Upper lobe of right lung (tissue), 1 donor: ENCODE measurements at places on chromosomes 16 and 17. TPM values are rescaled to one million over a fixed set of nuclear protein-coding genes. Genes with fewer than 3 reads are reported as not detected.

- DNase-seq = no peak
- H3K27ac ChIP-seq = no peak overlapping the region
- no peak overlapping the region for H3K4me3 ChIP-seq
Observed at GRCh38 chr16:85909932-85910853, 11.2 kb downstream of the IRF8 start.

GRCh38 chr16:50837324-50837723 is 95.4 kb downstream of the CYLD start:
- no peak overlapping the region for H3K4me3 ChIP-seq
- no peak overlapping the region for H3K27ac ChIP-seq
- no peaks in the 10 kb centered on the region for H3K36me3 ChIP-seq
- peaks cover 3% of the 10 kb centered on the region for H3K4me1 ChIP-seq
- H3K27me3 ChIP-seq = peaks cover 8% of the 10 kb centered on the region
- DNase-seq = no peak

GRCh38 chr16:10738231-10739077 is 5.2 kb upstream of the NUBP1 start:
- peaks cover 22% of the 10 kb centered on the region for H3K4me1 ChIP-seq
- no peak for DNase-seq
- H3K27ac ChIP-seq = peak overlapping the region; percentile 44
- H3K4me3 ChIP-seq = no peak overlapping the region

GRCh38 chr16:14486520-14487303 is 143.3 kb downstream of the PARN start:
- peak overlapping the region; percentile 4 for H3K27ac ChIP-seq
- DNase-seq = no peak
- peaks cover 23% of the 10 kb centered on the region for H3K4me1 ChIP-seq

- H3K4me1 ChIP-seq = no peaks in the 10 kb centered on the region
- no peak for DNase-seq
- no peaks in the 10 kb centered on the region for H3K36me3 ChIP-seq
- no peak overlapping the region for H3K27ac ChIP-seq
Observed at GRCh38 chr17:29051194-29051593, 8.3 kb downstream of the PIPOX start.

DNA sequence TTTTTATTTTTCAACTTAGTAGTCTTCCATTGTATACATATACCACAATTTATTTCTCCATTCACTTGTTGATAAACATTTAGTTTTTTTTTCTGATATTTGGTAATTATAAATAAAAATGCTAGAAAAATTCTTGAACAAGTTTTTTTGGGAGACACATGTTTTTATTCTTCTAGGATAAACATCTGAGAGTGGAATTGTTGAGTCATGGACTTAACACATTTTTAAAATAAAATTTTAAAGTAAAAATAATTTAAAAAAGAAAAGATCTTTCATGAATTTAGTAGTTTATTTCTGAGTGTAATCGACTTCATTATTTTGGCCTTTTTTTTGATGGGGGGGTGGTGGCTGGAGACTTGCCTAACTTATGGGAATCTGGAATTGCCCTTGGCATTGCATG is 391.1 kb downstream of the KCNJ2 start:
- no peak overlapping the region for H3K4me3 ChIP-seq
- no peak overlapping the region for H3K27ac ChIP-seq
- DNase-seq = no peak
- H3K36me3 ChIP-seq = no peaks in the 10 kb centered on the region

DNA sequence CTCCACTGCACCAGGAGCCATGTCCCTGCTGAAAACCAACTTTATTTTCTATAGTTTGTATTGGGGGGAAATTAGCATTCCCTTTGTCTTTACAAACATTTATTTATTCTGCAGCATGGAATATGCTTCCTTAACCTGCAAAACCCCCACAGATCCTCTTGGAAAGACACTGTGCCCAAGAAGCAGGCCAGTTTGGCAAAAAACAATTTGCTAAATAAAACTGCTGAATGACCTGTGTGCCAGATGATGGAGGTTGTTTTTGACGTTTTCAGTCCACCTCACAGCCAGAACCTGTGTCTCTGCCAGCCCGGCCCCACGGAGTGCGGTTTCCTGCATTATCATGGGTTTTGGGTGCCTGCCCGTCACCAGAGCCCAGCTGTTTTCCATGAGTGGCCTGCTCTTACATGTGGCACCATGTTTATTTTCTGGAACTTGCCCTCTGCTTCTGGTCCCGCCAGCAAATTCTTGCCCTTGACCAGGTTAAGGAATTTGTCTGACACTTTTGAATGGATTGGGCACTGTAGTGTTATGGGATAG is 26.4 kb downstream of the ORC6 start:
- H3K4me1 ChIP-seq = no peaks in the 10 kb centered on the region
- H3K36me3 ChIP-seq = no peaks in the 10 kb centered on the region
- no peak for DNase-seq
- H3K27me3 ChIP-seq = no peaks in the 10 kb centered on the region
- H3K4me3 ChIP-seq = no peak overlapping the region
- no peak overlapping the region for H3K27ac ChIP-seq

GRCh38 chr16:2826591-2827373 is 3.3 kb upstream of the ZG16B start:
- peak; percentile 60 for DNase-seq
- H3K4me1 ChIP-seq = peaks cover 6% of the 10 kb centered on the region
- H3K27me3 ChIP-seq = no peaks in the 10 kb centered on the region
- H3K4me3 ChIP-seq = no peak overlapping the region
- H3K27ac ChIP-seq = no peak overlapping the region
- H3K36me3 ChIP-seq = no peaks in the 10 kb centered on the region

GRCh38 chr17:57852092-57852954 is 2.5 kb upstream of the MRPS23 start:
- H3K27ac ChIP-seq = peak overlapping the region; percentile 72
- no peak for DNase-seq
- no peak overlapping the region for H3K4me3 ChIP-seq
- no peaks in the 10 kb centered on the region for H3K27me3 ChIP-seq
- no peaks in the 10 kb centered on the region for H3K36me3 ChIP-seq

- no peaks in the 10 kb centered on the region for H3K4me1 ChIP-seq
- DNase-seq = no peak
- no peak overlapping the region for H3K4me3 ChIP-seq
- no peaks in the 10 kb centered on the region for H3K27me3 ChIP-seq
Observed at GRCh38 chr16:85037050-85037410, 9.4 kb downstream of the KIAA0513 start.

DNA sequence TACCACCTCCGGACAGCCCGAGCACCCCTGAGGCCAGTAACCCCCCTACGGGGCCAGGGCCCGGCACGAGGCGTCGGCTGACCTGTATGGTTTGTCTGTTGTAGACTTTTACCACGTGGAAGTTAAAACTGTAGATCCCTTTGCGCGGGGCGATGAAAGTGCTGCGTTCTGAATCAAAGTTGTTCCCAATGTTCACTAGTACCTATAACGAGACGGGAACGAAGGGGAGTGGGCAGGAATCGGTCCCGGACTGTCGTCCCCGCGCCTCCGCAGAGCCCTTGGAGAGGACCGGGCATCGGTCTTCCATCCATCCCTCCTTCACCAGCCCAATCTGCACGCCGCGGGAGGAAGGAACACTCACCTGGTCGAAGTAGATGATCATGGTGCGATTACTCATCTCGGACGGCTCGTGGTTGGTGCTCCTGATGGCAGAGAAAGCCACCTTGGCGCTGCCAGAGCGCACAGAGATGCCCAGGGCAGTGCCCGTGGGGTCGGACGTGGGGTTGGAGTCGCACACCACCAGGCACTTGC is 732 bp downstream of the CBLN1 start:
- peaks cover 6% of the 10 kb centered on the region for H3K4me1 ChIP-seq
- no peaks in the 10 kb centered on the region for H3K36me3 ChIP-seq
- no peak overlapping the region for H3K4me3 ChIP-seq
- H3K27me3 ChIP-seq = peaks cover 93% of the 10 kb centered on the region
- no peak for DNase-seq
- H3K27ac ChIP-seq = no peak overlapping the region

DNA sequence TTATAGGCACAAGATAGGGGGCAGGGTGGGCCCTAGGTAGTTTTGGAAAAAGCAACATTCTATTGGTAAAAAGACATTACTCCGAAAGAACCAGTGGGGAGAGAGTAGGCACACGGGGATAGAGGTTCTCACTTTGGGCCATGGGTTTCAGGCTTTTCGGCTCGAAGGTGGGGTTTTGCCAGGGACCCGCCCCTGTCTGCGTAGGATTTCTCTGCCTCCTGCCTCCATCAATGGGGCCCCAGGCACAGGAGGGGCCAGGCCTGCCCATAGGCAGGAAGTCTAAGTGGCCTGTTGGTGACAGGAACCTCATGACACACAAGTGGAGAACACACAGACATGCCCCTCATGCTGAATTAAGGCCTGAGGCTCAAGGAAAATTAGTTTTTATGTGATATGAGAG is 57.5 kb downstream of the RNF213 start:
- no peaks in the 10 kb centered on the region for H3K27me3 ChIP-seq
- no peaks in the 10 kb centered on the region for H3K4me1 ChIP-seq
- DNase-seq = peak; percentile 20
- peaks cover 74% of the 10 kb centered on the region for H3K36me3 ChIP-seq
- no peak overlapping the region for H3K4me3 ChIP-seq

DNA sequence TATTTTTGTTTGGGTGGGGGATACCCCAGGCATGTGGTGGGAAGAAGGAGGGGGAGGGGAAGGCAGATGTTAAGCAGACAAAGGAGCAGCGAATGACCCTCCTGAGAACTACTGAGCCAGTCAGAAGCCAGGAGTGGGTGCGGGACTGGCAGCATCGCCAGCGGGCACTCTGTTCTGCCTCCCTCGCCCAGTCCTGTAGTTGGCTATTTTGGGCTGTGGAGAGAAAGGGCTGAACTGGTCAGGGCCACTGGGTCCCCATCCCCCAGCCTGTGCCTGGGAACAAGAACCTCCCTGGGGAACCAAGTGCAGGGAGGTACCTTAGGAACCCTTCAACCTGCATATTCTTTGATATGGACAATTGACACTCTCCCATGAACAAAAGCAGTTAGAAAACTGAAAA is 6.4 kb downstream of the LRRC3C start:
- no peak overlapping the region for H3K27ac ChIP-seq
- H3K4me1 ChIP-seq = peaks cover 11% of the 10 kb centered on the region
- no peaks in the 10 kb centered on the region for H3K36me3 ChIP-seq

DNA sequence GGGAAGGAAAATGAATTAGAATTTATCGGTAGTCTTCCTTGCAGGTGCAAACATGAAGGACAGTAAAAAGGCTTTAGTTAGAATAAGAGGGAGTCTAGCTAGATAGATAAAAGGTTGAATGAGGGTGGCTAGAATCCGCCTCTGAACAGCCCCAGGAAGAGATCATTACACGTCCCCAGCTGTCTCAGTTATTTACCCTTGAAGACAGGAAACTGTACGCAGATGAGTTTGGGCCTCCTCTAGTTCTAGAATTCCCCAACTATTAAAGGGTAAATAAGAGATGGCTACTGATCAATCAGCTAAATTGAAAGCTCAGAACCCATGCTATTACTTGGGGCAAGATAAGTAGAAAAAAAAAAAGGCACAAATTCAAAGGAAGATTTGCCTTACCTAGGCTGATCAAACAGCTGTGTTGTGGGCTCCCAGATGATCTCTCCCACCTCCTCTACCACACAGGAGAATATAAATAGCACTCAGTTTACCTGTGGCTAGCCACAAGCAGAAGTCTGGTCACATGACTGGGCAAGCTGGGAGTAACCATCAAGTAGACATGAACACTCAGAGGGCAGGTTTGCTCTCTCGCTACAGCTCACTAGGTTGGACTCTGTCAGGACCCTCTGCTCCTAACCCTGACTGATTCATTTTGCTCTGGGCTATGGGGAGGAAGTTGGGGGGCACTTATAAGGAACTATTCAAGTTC is 17.0 kb downstream of the FAM117A start:
- H3K27me3 ChIP-seq = no peaks in the 10 kb centered on the region
- H3K4me1 ChIP-seq = peaks cover 28% of the 10 kb centered on the region
- H3K4me3 ChIP-seq = no peak overlapping the region

DNA sequence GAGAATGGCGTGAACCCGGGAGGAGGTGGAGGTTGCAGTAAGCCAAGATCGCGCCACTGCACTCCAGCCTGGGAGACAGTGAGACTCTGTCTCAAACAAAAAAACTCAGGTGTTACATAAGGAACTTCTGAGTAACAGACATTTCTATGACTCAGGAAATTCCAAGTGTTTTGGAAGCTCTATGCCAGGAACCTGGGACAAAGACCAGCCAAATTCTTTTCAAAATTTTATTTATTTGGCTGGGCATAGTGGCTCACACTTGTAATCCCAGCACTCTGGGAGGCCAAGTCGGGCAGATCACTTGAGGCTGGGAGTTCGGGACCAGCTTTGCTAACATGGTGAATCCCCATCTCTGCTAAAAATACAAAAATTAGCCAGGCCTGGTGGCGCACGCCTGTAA is 5.2 kb upstream of the SH2B1 start:
- H3K27ac ChIP-seq = no peak overlapping the region
- no peak for DNase-seq
- H3K27me3 ChIP-seq = no peaks in the 10 kb centered on the region
- no peaks in the 10 kb centered on the region for H3K36me3 ChIP-seq
- H3K4me3 ChIP-seq = no peak overlapping the region

GRCh38 chr16:89277641-89278341 is 60.3 kb downstream of the ZNF778 start:
- H3K4me3 ChIP-seq = no peak overlapping the region
- no peak for DNase-seq
- H3K36me3 ChIP-seq = peaks cover 73% of the 10 kb centered on the region
- no peak overlapping the region for H3K27ac ChIP-seq
- no peaks in the 10 kb centered on the region for H3K4me1 ChIP-seq

DNA sequence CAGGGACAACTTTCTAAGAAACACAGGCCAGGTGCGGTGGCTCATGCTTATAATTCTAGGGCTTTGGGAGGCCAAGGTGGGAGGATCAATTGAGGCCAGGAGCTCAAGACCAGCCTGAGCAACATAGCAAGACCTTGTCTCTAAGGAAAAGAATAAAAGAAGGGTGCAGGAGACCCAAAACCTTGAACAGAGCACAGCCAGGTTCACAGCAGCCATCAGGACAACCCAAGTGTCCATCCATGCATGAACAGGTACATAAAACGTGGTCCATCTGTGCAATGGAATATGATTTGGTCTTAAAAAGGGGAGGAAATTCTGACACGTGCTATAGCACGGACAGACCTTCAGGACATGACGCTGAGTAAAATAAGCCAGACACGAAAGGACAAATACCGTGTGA is 91.0 kb downstream of the PGS1 start:
- H3K4me1 ChIP-seq = no peaks in the 10 kb centered on the region
- DNase-seq = no peak
- H3K4me3 ChIP-seq = no peak overlapping the region
- no peaks in the 10 kb centered on the region for H3K36me3 ChIP-seq
- peaks cover 4% of the 10 kb centered on the region for H3K27me3 ChIP-seq
- no peak overlapping the region for H3K27ac ChIP-seq

- no peaks in the 10 kb centered on the region for H3K4me1 ChIP-seq
- H3K4me3 ChIP-seq = no peak overlapping the region
- no peak overlapping the region for H3K27ac ChIP-seq
- DNase-seq = no peak
- peaks cover 21% of the 10 kb centered on the region for H3K27me3 ChIP-seq
Observed at GRCh38 chr17:79552824-79553223, 58.0 kb downstream of the RBFOX3 start.

- DNase-seq = no peak
- no peak overlapping the region for H3K4me3 ChIP-seq
- no peaks in the 10 kb centered on the region for H3K27me3 ChIP-seq
- H3K4me1 ChIP-seq = no peaks in the 10 kb centered on the region
Observed at GRCh38 chr17:73521376-73521775, 122.9 kb downstream of the SDK2 start.

- no peaks in the 10 kb centered on the region for H3K4me1 ChIP-seq
- DNase-seq = no peak
- H3K27ac ChIP-seq = no peak overlapping the region
- no peaks in the 10 kb centered on the region for H3K27me3 ChIP-seq
- H3K36me3 ChIP-seq = peaks cover 26% of the 10 kb centered on the region
Observed at GRCh38 chr17:31216031-31216751, 80.8 kb downstream of the OMG start.

SLC16A6 gene
- 7.5 TPM for total RNA-seq

PLA2G10 gene
- total RNA-seq = 6.6 TPM

SRSF1 gene
- 153 TPM for total RNA-seq

GPR142 gene
- total RNA-seq = not detected

PERCC1 gene
- not detected for total RNA-seq

GAS2L2 gene
- total RNA-seq = not detected
